Astrocyte (in vitro differentiated cells and primary cell): ENCODE measurements at places on chromosomes 4 and X. TPM values are rescaled to one million over a fixed set of nuclear protein-coding genes. Genes with fewer than 3 reads are reported as not detected.

- H3K4me1 ChIP-seq, result peaks cover 25% of the 10 kb centered on the region
- DNase-seq, result peak; percentile 65
- no peak overlapping the region for H3K27ac ChIP-seq
- no peaks in the 10 kb centered on the region for H3K36me3 ChIP-seq
- H3K27me3 ChIP-seq, result no peaks in the 10 kb centered on the region
Measured at GRCh38 chrX:134600714-134601113, 57.6 kb downstream of the PLAC1 start.

DNA sequence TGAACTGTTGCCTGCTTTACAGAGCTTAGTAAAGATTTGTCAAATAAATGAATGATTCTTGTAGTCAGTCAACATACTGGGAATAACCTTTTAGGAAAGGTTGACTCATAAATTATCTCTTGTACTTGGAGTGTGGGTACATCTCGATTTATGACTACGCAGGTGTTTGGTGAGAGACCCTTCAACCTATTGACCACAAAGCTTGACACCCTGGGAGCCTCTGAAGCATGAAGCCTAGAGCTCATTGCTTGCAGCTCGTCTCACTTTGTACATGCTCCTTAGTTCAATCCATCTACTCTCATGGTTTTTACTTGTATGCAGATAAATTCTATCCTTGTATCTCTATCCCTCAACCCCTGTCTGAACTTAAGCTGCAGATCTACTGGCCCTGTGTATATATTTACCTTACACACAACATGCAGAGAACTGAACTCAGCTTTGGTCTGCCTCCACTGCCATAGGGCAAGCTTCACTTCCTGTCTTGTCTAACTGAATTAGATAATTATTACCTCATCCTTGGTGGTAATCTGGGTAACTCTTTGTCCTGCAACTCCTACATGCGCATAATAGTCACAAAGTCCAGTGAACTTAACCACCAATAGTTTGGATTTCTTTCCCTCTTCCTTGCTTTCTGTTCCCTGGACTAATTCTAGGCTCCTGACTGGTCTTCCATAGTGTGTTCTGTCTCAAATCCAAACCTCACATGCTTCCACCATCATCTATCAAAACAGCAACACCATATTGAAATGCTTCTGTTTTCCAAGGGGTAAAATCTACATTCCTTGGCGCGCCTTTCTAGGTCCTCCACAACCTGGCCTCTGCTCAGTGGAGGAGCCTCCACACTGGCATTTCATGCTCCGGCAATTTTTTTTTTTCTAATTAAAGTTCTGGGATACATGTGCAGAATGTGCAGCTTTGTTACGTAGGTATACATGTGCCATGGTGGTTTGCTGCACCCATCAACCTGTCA lies 32.2 kb upstream of the FAT1 start:
- H3K27ac ChIP-seq, result no peak overlapping the region
- H3K4me3 ChIP-seq, result no peak overlapping the region
- no peaks in the 10 kb centered on the region for H3K27me3 ChIP-seq
- H3K4me1 ChIP-seq, result no peaks in the 10 kb centered on the region
- DNase-seq, result no peak
- H3K36me3 ChIP-seq, result no peaks in the 10 kb centered on the region

DNA sequence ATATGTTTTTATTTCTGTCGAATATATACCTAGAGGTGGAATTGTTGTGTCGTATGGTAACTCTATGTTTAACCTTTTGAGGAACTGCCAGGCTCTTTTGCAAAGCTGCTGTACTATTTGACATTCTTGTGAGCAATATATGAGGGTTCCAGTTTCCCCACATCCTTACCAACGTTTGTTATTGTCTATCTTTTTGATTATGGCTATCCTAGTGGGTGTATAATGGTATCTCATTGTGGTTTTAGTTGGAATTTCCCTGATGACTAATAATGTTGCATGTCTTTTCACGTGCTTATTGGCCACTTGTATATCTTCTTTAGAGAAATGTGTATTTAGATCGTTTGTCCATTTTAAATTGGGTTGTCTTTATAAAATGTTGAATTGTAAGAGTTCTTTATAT lies 24.5 kb downstream of the REPS2 start:
- H3K4me1 ChIP-seq, result no peaks in the 10 kb centered on the region
- no peaks in the 10 kb centered on the region for H3K36me3 ChIP-seq
- peak overlapping the region; percentile 26 for H3K27ac ChIP-seq
- H3K27me3 ChIP-seq, result no peaks in the 10 kb centered on the region
- DNase-seq, result peak; percentile 75

DNA sequence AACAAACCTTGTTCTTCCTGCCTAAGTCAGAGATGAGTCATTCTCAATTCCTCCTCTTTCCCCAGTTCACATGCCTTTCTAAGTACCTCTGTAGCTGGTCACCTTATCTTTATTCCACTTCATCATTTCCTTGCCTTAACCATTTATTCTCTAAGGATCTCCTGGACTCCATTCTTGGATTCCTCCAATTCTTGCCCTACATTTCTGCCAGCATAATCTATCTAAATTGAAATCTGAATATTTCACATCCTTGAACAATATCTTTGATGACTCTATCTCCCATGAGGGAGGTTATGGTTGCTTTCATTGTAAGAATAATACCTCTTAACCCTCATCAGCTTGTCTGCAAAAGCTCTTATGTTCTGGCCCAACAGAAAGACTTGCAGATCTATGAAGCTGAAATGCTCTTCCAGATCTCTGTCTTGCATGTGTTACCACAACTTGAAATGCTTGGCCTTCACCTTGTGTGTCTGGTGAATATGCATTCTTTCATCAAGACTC lies 28.6 kb upstream of the PDE5A start:
- no peaks in the 10 kb centered on the region for H3K27me3 ChIP-seq
- H3K4me1 ChIP-seq, result peaks cover 29% of the 10 kb centered on the region
- H3K4me3 ChIP-seq, result no peak overlapping the region
- peak; percentile 90 for DNase-seq
- peak overlapping the region; percentile 41 for H3K27ac ChIP-seq

DNA sequence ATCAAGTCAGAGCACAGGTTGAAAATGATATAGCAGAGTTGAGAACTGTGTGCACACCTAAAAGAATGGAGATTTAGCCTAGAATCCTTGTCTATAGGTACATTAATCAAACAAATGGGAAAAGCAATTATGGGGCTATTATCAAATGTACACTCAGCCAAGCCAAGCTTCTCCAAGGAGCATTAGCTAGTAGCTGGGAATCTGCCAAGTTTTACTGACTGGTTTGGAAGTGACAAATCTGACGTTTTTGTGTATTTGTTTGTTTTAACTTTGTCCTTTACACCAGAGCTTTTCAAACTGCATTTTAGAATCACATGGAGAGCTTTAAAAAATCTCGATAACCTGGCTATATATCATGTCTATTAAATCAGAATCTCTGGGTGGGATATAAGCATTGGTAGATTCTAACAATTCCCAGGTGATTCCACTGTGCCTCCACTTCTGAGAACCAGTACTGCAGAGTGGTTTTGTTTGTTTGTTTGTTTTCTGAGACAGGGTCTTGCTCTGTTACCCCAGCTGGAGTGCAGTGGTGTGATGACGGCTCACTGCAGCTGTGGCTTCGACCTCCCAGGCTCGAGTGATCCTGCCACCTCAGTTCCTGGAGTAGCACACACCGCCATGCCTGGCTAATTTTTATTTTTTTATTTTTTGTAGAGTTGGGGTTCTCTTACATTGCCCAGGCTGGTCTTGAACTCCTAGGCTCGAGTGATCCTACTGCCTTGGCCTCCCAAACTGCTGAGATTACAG lies 279.8 kb downstream of the UNC5C start:
- peaks cover 18% of the 10 kb centered on the region for H3K4me1 ChIP-seq
- DNase-seq, result peak; percentile 31
- H3K27ac ChIP-seq, result no peak overlapping the region
- H3K36me3 ChIP-seq, result no peaks in the 10 kb centered on the region
- H3K4me3 ChIP-seq, result no peak overlapping the region

ADGRL3 gene
- 29.6 and 31.3 TPM in 2 replicates for total RNA-seq

DNA sequence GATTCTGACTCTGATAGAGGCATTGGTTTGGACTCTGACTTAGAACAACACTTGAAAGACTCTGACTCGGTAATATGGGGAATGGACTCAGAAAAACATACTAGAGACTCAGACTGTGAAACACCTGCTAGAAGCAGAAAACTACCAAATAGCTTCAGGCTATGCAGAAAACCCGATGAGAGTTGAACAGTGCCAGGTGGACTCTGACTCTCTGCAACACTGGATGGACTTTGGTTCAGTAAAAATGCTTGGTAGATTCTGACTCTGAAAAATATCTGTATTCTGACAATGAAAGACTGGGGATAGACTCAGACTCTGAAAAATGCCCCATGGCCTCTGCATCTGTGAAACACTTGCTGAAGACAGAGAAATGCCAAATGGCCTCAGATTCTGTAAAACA lies 215.1 kb upstream of the HDX start:
- H3K27ac ChIP-seq, result no peak overlapping the region
- no peak for DNase-seq
- H3K4me1 ChIP-seq, result no peaks in the 10 kb centered on the region
- no peak overlapping the region for H3K4me3 ChIP-seq
- no peaks in the 10 kb centered on the region for H3K36me3 ChIP-seq

DNA sequence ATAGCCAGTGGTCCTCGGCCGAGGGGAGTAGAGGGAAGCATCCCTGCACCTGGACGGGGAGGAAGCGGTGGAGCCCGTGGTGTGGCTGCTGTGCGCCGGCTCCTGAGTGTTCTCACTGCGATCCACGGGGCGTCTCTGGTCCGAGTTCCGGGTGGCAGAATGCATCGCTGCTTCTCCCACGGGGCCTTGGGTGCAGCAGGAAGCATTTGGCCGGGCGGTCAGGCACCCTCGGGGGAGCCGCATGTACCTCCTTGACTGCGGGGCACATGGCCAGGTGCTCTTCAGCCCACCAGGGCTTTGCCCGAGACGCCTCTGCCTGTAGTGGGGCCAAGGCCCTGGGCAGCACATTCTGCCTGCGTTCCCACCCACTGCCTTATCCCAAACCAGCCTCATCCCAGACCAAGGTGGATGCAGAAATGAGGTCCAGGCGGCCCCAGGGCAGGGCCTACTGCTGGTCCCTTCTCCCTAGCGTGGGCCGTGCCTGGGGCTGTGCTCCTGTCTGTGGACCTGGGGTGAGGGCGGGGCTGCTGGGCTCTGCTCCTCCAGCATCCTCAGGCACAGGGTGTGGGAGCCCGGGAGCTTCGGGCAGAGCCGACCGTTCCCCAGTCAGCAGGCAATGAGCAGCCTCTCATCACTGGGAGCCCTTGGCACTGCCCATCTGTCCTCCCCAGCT lies 27.5 kb downstream of the NKX1-1 start:
- no peaks in the 10 kb centered on the region for H3K36me3 ChIP-seq
- no peak overlapping the region for H3K27ac ChIP-seq
- H3K27me3 ChIP-seq, result no peaks in the 10 kb centered on the region
- DNase-seq, result no peak

DNA sequence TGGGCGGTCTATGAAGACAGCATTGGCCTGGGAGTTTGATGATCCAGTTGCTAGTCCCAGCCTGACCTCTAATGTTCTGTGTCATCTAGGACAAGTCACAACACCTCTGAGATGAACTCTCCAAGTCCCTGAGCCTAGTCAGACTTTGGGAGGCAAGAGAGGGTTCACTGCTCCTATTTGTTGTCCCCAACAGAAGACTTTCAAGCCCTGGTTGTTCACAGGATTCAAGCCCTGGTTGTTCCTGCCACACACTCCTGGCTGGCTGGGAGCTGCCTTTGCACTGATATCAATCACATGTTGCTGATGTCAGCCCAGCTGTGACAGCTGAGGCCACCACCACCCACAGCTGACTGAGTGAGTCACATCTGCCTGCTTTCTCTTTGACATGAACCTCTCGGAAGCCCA lies 253.2 kb upstream of the RASGEF1B start:
- H3K27me3 ChIP-seq, result no peaks in the 10 kb centered on the region
- no peak for DNase-seq
- no peak overlapping the region for H3K27ac ChIP-seq
- H3K4me1 ChIP-seq, result no peaks in the 10 kb centered on the region
- H3K36me3 ChIP-seq, result no peaks in the 10 kb centered on the region
- no peak overlapping the region for H3K4me3 ChIP-seq

ARHGEF6 gene
- 4.7 and 6.1 TPM in 2 replicates for total RNA-seq

GAGE13 gene
- total RNA-seq, result not detected in 2 replicates

DNA sequence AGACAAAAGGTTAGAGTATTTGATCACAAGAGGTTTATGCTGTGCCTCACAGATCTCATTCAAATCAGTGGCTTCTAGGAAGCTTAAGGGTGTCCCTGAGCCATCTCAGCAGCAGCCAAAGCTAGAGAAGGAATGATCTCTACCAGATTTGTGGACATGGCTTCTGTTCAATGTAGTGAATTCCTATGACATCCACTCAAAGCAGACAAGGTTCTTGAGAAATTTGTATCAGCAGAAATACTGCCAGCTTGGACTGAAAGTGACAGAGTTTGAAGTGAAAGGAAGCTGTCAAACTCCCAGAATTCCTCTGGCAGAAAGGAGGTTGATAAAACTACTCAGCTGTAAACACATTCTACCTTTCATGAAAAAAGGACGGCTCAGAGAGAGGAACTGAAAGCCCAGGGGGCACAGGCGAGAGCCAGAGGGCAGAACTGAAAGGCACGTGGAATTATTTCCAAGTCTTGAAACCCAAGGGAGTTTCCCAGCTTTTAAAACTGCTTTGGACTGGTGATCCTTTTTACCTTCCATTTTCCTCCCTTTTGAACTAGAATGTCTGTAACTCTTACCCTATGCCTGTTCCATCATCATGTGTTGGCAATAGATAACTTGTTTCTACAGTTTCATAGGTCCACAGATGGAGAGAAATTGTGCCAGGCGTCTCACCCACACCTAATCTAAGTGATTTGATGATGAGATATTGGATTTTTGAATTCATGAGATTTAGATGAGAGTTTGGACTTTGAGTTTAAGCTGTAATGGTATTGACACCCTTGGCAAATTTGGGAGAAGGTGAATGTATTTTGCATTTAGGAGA lies 14.5 kb upstream of the MED14 start:
- H3K27ac ChIP-seq, result no peak overlapping the region
- DNase-seq, result no peak
- H3K27me3 ChIP-seq, result no peaks in the 10 kb centered on the region
- H3K4me3 ChIP-seq, result no peak overlapping the region
- H3K36me3 ChIP-seq, result no peaks in the 10 kb centered on the region

TAB3 gene
- 17.7 and 19.3 TPM in 2 replicates for total RNA-seq

DNA sequence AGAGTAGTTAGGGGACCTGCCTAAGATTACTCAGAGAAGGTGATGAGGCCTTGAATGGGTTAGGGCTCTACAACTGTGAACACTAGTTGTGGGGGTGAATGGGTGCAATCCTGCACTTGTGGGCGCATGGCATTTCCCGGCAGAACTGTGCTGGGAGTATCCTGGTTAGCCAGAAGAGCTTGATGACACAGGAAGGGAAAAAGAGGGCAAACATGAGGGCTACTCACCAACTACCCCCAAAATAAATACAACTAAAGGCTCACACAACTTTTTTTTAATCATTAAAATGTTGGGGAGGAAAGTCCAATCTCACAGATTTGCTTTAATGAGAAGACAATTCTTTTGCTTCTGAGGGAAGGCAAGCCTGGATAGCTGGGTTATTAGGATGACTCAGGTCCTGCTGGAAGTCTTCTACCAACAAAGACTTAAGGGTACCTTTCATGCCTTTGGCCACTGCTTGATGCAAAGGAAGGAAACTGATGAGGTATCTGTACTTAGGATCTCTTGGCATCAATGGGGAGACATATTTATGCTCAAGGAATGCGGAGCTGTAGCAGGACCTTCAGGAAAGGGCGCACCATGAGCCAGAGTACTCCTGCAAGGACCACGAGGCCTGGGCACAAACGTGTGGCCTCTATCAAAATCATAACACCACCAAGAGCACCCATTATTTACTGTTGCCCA lies 2.6 kb downstream of the PHKA2 start:
- H3K4me1 ChIP-seq, result peaks cover 5% of the 10 kb centered on the region
- H3K4me3 ChIP-seq, result no peak overlapping the region
- H3K36me3 ChIP-seq, result no peaks in the 10 kb centered on the region
- H3K27ac ChIP-seq, result no peak overlapping the region
- H3K27me3 ChIP-seq, result no peaks in the 10 kb centered on the region
- DNase-seq, result no peak
